NAMALWA (cell line): ENCODE measurements at places on chromosomes 1 and 21.

GRCh38 chr1:224860488-224861338 is 68.8 kb upstream of the DNAH14 start:
- DNase-seq: no peak

GRCh38 chr1:229461032-229461668 is 27.3 kb upstream of the ACTA1 start:
- no peak for DNase-seq

DNA sequence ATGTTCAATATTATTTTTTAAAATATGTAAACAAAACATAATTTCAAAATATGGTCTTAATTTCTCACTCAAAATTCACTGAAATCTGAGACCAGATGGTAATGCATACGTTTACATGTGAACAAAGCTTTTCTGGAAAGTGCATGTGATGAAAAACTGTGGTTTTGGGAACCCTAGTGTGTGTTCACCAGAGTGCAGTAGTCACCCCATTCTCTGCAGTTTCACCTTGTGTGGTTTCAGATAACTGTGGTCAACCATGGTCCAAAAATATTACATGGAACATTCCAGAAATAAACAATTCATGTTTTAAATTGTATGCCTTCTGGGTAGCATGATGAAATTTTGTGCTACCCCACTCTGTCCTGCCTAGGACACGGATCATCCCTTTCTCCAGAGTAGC is 2021.9 kb downstream of the MRPL39 start:
- no peak for DNase-seq

DNA sequence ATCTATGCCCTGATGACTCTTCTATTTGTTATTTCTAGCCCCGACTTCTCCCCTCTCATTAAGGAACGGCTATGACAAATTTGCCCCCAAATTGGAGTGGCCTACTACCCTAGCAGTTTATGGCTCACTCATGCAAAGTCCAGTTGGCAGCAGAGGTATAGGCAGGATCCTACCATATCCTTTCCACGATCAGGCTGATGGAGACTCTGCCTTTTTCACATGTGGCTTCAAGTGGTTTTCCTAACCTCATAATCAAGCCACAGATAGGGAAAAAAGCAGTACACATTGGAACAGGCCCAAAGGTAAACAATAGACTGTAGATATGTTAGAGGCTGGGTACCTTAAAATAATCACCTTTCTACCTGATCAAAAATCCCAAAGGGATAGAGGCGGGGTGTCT is 292.5 kb downstream of the NCAM2 start:
- no peak for DNase-seq

GRCh38 chr1:165495858-165496205 is 48.0 kb upstream of the LRRC52 start:
- DNase-seq: no peak

- no peak for DNase-seq
Observed at GRCh38 chr1:92511541-92511940, 24.8 kb upstream of the GFI1 start.

GRCh38 chr1:163820226-163820625 is 498.5 kb downstream of the NUF2 start:
- no peak for DNase-seq

GRCh38 chr1:12170263-12170671 is 3.5 kb downstream of the TNFRSF1B start:
- no peak for DNase-seq

DNA sequence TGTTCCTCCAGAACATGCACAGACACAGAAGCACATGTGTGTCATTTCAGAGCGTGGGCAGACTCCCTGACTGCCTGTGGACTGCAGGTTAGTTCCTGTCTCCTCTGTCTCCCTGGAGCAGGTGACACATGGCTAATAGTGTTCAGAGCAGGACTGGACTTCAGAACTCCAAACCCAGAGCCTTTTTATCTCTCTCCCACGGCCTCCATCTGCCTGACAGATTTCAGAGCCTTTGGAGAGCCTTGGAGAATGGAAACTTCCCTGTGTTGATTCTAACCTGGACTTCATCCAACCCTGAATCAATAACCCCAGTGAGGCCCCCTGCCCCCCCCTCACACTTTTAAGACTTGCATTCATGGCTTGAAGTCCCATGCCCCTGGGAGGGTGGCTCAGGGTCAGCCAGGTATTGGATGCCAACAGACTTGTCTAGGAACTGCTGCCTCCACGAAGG is 44.4 kb downstream of the C1orf198 start:
- DNase-seq: no peak

DNA sequence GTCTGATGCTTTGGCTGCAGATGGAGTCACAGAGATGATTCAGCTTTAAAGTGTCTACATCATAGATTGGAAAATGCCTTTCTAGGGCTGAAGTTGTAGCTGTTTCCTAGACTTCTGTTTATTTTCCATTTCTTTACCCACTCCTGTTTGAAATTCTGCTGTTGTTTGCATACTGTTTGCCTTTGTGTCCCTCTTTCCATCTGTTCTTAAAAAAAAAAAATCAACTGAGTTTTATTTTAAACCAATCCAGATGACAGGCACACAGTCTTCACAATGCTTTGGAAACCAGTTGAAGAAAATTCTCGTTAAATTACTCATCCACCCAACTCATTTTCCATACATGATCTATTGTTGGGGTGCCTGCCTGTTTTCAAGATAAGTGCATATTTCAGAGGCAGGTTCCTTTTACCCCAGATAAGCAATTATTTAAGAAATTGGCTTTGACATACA is 245.9 kb downstream of the DISC1 start:
- no peak for DNase-seq

DNA sequence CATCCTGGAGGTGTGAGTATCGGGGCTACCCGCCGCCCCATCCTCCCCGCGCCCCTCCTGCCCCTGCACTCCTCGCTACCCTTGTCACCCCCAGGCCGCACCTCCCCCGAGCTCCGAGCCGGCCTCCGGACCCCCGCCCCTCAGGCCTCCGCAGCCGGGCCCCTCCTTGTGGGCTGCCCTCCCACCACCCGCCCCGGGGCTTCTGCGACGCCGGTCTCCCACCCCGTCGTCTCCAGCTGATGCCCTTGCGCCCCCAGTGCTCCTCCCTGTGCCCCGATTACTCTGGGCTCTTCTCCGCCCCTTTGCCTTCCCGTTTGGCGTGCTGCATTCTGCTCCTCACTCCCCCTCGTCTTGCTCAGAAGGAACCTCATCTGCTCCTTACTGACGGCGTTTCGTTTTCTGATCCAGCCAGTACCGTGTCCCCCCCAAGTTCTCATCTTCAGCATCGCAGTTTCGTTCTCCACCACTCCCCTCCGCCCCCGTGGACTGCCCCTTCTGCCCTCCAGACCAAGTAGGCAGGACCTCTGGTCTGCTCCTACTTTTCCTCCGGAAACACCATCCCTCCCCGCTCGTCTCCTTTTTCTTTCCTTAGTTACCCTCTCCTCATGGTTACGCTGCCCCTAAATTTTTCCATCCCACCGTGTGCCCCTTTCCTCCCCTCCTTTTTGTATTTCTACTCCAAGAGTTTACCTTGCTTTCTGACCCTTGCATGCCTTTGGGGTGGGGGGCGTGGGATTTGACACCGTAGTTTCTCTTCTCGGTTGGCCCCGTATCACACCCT is 841 bp downstream of the SNX27 start:
- peak; percentile 63 for DNase-seq

DNA sequence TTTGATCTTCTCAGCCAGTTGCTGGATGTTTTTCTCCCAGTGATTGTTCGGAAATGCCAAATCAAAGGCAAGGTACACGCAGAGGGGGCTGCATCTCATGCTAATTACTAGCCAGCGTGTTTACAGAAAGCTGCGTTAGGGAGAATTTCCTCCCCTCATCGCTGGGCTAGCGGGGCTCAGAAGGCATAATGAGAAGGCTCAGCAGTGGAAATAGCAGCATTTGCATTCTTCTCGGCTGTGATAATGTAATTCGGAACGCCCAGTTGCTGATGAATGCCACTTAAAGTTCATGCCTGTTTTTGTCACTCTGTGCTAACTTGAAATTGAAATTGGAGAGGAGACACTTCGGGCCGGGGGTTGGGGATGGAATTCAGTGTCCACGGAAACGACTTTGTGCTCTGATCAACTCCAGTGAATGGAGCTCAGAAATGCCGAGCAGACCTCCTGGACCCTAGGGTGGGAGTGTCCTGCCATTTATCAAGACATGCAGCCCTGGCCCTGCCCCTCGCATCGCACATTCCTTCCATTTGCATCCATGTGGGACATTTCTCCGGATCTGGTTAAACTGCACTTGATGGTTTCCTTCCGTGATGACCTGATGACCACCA is 313.4 kb upstream of the C1orf174 start:
- no peak for DNase-seq
